ENCODE measurements at places on chromosomes 7 and 10. TPM values are rescaled to one million over a fixed set of nuclear protein-coding genes. Genes with fewer than 3 reads are reported as not detected.

Gene C7orf57
- total RNA-seq, result not detected

DNA sequence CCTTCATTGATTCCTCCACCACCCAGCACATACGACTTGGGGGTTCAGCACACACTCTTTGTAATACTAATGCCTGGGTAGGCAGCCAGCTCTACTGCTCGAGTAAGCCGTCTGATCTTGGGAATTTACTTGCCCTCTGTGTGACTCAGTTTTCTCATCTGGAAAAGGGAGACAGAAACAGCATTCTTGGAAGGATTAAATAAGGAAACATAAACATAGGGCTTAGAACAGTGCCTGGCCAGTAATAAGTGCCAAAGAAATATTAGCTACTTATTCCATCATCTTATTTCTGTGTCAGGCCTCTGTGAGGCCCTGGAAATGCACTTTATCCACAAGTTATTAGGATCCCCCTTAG, 130.1 kb downstream of the TNS3 start:
- DNase-seq, result no peak

DNA sequence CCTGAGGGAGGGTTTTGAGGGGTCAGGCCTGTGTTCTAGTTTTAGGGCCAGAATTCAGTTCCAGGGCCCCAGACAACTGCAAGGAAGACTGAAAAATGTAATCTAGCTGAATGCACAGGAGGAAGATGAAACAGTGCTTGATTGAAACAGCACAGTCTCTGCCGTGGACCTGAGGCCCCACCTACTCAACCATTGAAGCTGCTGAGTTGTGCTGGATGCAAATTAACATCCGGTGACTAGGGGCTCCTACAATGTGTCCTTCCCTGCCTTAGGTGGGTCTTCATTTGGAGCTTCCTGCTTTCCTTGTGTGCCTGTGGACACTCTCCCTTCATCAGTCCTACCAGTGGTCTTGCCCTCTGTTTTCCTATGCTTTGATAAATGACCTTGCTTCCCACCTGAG, 5.7 kb downstream of the GLRX3 start:
- no peak for DNase-seq

GRCh38 chr10:126204320-126204719, 184.0 kb downstream of the ADAM12 start:
- peak; percentile 3 for DNase-seq

DNA sequence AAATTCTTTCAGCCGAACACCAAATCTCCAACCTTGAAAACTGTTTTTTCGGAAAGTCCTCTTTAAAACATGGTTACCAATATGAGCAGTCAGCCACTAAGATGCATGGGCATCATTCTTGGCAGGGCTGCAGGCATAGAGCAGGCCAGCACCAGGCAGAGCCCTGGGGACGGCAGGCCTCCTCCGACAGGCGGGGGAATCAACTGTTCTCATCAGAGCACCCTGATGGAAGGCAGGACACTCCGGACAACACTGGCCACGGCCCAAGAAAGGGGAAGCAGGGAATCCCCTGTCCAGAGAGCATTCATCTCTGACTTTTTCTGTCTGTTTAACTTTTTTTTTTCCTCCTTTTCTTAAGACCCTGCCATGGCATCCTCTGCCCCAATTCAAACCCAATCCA, 1.4 kb upstream of the NOS3 start:
- no peak for DNase-seq

DNA sequence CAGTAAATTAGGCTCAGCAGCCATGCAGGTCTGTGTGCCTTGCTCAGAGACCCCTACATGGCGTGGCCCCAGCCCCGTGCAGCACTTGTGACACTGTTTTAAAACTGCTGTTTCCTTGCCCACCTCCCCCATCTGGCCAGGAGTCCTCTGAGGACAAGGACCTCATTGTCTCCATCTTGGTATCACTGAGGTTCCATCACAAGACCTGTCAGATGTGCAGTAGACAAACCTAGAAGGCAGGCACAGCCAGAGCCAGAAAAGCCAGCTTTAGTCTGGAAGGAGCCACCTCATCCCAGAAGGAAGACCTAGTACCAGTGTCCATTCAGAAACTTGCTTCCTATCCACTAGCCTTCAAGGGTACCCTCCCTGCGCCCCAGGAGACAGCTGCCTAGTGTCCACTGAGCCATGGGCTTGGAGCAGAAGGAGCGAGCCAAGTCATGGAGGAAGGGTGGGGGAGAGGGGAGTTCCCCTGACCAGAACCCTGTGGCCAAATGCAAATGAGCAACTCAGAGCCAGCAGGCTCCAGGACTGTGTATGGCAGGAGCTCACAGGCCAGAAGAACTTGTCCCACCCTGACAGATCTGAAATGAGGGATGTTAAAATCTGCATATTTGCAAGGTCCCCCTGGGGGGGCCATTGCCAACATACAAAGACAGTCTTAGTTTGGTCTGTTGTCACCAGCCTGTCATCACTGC, 176.1 kb downstream of the SH3PXD2A start:
- DNase-seq, result no peak

Gene MYL10
- total RNA-seq, result not detected

Gene CFAP46
- not detected for total RNA-seq

DNA sequence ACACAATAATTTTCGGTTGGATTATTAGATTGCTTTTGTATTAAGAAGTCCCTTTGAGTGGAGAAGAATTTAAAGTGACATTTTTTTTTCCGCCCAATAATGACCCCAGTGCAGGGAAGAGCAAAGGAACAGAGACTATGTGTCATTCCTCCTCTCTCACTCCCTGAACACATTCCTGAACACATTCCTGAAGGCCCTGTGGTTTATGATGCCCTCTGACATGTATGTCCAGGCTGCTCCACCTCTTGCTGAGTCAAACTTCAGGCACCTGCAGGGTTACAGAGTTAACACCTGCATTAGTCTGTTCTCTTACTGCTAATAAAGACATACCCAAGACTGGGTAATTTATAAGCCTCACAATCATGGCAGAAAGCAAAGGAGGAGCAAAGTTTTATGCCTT, 704.0 kb upstream of the LRRN3 start:
- peak; percentile 94 for DNase-seq

DNA sequence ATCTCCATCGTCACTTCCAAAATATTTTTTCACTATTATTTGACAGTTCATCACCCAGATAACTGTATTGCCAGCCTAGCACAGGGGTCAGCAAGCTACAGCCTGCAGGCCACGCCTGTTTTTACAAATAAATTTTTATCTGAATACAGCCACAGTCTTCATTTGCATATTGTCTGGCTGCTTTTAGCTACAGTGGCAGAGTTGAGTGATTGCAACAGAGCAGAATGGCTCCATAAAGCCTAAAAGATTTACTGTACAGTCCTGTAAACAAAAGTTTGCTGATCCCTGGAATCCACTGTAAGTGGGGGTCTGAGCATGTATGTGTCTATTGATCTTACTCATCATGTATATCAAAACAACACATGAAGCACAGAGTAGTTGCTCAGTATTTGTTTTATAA, 45.9 kb upstream of the GNAI1 start:
- DNase-seq, result no peak

Gene ICA1
- total RNA-seq, result 22.6 TPM

Gene EPHB6
- 45.9 TPM for total RNA-seq
